ENCODE measurements at places on chromosomes 1 and 21.

GRCh38 chr1:232602622-232603021 is 27.3 kb downstream of the SIPA1L2 start:
- no peak for ATAC-seq

DNA sequence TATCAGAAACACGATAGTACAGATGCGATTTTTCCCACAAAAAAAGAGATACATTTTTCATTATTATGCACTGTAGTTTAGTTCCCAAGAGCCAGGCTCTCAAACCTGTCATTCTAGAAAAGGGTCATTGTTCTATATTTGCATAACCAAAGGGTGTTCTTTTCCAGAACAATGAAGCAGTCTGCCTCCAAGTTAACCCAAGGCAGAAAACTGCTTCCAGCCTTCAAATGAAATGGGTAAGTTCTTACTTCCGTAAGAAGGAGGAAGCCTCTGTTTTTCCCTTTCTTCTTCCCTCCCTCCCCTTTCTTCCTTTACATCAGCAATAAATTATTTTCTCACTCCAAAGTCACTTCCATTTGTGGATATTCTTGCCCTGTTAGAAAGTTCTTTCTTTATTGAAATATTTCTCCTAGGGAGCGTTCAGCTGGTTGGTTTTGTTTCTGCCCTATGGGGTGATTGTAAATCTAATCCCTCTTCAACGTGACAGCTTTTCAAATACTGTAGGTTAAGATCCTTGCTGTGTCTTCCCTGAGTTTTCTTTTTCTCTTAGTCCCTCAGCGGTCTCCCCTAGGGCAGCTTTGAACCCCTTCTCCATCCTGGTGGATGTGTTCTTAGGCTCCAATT is 77.3 kb upstream of the PTGFRN start:
- no peak for ATAC-seq

- no peak for ATAC-seq
Observed at GRCh38 chr1:41882486-41882885, 36.2 kb downstream of the HIVEP3 start.

DNA sequence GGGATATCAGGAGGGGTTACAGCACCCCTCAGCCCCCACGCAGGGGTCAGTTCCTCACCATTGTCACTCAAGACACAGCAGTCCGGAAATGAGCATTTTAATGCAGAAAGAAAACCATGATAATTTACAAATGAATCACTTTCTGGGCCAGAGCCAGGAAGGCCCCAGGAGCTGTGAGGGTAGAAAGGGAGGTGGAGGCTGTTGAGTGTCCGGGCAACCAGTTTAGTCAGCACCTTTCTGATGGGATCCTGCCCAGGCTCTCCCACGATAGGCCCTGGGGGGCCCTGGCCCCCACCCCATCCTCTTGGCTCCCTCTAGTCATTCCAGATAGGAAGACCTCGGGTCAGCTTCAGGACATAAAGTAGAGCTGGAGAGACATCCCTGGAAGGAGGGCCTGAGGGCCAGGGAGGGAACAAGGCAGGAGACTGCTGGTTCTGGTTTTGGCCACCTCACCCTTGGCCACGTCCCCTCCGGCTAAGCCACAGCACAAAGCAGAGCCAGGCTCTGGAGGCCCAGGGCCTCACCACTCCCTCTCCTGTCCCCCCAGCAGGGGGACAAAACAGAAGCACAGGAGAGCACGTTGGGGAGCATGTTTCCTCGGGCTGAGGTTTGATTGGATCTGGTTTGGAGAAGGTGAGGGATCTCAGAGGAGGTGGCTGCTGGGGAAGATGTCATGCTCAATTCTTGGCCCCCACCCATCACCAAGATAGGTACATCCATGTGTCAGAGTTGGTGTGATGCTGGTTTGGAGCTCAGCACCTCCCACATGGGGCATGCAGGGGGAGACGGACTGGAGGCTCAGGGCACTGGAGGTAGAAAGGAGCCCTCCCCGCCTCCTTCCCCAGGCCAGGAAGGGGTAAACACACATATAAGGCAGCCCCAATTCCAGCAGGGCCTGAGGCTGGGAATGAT is 20.6 kb downstream of the ETNK2 start:
- no peak for ATAC-seq

DNA sequence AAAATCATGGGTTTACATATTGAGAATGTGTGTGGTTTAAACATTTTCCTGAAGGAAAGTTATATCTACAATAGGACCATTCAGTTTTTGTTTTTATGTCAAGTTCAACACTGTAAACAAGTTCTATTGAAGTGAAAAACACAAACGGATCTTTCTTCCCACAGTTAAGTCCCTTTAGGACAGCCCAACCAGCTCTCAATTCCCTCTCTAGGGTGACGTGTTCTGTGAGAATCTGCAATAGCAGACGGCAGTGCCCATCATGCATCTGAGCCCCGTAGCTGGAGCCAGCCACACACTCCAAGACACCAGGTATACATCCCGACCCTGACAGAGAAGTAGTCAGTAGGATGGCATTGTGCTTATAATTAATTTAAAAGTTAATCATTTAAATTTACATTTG is 26.3 kb upstream of the IVNS1ABP start:
- no peak for ATAC-seq

Data from activated CD4-positive, CD25-positive, alpha-beta regulatory T cell treated with anti-CD3 and anti-CD28 coated beads, Interleukin-2, amount 50 U/mL, for 24 hours (primary cell).